ENCODE measurements at places on chromosomes 1 and 21.

- peak; percentile 85 for DNase-seq
Observed at GRCh38 chr1:36350659-36351226, 27.3 kb upstream of the EVA1B start.

DNA sequence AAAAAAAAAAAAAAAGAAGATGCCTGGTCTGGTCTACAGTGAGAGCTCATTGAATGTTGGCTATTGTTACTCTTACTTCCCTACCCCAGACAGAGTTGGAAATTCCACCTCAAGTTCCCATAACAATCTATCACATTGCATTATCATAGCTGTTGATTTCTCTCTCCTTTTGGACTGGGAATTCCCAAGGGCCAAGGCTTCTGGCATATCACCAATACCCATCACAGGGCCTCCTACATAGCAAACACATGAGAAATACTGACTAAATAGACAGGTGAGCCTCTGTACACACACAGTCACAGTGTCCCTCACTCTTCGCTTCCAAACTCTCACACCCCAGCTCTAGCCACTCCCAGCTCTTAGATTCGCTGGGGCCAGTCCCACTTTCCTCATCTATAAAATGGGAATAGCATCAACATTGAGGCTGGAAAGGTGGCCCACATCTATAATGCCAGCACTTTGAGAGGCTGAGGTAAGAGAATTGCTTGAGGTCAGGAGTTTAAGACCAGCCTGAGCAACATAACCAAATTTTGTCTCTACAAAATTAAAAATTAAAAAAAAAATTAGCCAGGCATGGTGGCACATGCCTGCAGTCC lies 6.4 kb downstream of the PTAFR start:
- DNase-seq: peak; percentile 91

- peak; percentile 97 for DNase-seq
Observed at GRCh38 chr1:3504151-3504821, 49.8 kb downstream of the ARHGEF16 start.

DNA sequence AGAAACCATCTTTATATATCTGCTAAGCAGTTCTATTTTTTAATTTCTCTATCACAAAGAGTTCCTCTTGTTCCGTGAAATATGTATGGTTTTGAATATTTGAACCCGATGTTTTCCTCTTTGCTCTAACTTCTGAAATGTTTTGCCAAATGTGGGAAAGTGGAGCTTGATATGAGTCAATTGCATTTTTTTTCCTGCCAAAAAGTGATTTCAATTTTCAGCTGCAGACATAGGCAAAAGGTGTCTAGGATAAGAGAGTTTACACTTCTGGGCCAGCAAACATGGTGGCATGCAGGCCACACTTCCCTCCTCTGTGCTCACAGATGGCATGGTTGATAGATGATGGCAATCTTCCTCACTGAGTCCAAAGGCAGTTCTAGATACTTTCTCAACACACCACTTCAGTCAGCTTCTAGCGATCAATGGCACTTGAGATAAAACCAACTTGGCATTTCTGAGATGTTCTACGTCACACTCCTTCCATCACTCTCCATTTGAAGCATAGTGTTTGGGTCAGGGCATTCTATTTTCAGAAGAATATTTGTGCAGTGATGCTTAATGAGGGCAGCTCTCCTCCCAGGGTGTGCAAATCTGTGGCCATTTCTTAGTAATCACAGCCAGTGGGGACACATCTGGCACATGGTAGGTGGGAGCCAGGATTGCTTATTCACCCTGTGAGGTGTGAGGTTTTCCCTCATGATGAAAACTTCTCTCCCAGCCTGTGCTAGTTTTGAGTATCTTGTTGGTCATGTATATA lies 54.4 kb upstream of the SCAF4 start:
- no peak for DNase-seq

GRCh38 chr1:62398377-62398776 lies 38.5 kb upstream of the USP1 start:
- DNase-seq: peak; percentile 52

GRCh38 chr1:198671136-198671535 lies 32.3 kb downstream of the PTPRC start:
- no peak for DNase-seq

GRCh38 chr1:29875557-29876028 lies 639.3 kb downstream of the PTPRU start:
- peak; percentile 30 for DNase-seq

DNA sequence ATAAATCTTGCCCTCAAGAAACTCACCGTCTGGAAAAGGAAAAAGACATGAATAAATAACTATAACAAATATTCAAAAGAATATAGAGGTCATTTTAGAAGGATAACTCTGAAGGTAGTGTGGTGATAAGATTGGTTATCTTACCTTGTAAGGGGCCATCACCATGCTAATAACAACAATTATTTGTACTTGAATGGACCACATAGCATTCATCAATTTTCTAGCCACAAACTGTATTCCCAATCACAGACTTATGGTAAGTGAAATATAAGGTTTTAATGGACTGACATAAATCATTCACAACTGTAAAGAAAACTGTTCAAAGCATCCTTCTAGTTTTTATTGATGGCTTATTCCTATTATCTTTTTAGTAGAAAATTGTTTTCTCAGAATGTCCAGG lies 57.8 kb downstream of the HMCN1 start:
- no peak for DNase-seq

GRCh38 chr1:4380564-4381168 lies 273.7 kb upstream of the AJAP1 start:
- no peak for DNase-seq

GRCh38 chr21:19724081-19724480 lies 1274.1 kb upstream of the NCAM2 start:
- no peak for DNase-seq

- DNase-seq: no peak
Observed at GRCh38 chr21:43771698-43772424, 4.2 kb downstream of the CSTB start.

GRCh38 chr1:29209173-29209572 lies 21.6 kb downstream of the MECR start:
- DNase-seq: no peak

GRCh38 chr1:208136459-208137182 lies 107.6 kb downstream of the PLXNA2 start:
- DNase-seq: no peak

GRCh38 chr1:21818656-21819055 lies 6.6 kb downstream of the LDLRAD2 start:
- DNase-seq: peak; percentile 41

GRCh38 chr1:2477791-2478499 lies 1.9 kb downstream of the PLCH2 start:
- no peak for DNase-seq

DNA sequence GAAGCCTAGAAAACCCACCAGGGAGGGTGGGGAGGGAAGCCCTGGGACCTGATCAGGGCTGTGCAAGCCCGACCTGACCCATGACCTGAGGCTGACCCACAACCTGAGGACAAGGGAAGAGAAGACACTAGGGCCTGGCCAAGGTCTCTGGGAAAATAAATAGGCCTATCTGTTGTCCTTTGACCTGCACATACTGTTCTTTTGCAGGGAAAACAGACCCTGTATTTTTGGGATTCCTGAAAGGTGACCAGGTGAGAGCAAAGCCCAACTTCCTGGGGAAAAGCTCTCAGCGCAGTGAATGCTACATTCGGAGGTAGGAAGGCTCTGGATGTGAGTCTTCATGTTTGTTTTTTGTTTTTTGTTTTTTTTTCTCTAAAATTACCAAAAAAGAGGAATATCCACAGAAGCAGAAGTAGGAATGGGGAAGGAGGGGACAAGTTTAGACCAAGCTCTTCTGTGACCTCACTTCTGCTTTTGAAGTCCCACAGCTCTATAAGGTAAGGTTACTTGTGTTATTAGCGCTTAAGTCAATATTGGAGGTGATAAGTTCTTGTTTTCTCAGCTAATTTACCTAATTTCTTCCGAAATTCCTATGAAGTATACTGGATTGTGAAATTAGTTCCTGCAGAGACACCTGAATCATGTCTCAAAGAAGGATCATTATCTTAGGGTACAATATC lies 26.2 kb upstream of the LYST start:
- DNase-seq: no peak

- DNase-seq: no peak
Observed at GRCh38 chr1:245687636-245688535, 533.1 kb downstream of the KIF26B start.

DNA sequence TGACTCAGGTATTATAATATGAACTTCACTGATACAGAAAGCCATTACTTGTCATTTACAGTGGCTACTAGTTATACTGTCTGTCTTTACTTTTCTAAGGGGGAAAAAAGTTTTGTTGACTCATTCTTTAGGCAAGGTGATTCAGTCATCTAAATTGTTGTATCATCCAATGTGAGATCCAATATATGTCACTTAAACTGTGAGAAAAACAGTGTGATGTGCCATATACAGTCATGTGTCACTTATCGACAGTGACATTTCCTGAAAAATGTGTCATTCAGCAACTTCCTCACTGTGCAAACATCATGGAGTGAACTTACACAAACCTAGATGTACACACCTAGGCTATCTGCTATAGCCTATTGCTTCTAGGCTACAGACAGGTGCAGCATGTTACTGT lies 57.6 kb downstream of the KCNK2 start:
- peak; percentile 95 for DNase-seq

GRCh38 chr1:223500560-223501425 lies 107.6 kb downstream of the CCDC185 start:
- DNase-seq: peak; percentile 99

DNA sequence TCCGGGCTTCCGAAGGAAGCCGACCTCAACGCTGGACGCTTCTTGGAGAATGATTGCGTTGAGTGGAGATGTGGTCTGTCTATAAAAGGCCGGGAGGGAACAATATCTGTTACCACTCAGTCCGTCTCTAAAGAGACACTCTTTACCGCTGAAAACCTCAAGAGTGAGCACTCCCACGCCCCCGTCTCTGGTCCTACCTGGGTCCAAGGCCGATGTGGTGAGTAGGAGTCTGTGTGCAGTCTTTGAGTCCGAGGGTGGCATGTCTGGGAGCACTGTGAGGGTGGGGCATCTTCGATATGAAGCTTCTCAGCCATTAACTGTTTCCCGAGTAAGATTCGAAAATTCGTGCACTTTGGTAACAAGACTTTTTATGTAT lies 576 bp downstream of the ZFP69 start:
- DNase-seq: no peak

DNA sequence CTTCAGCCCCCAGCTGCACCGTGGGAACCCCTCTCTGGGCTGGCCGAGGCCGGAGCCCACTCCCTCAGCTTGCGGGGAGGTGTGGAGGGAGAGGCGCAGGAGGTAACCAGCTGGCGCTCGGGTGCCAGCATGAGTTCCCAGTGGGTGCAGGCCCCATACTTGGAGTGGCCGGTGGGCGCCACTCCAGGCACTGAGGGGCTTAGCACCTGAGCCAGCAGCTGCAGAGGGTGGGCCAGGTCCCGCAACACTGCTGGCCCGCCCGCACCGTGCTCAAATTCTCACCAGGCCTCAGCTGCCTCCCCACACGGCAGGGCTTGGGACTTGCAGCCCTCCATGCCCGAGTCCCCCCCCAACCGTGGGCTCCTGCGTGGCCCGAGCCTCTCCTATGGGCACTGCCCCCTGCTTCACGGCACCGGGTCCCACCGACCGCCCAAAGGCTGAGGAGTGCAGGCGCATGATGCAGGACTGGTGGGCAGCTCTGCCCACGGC lies 47.2 kb downstream of the LRRC53 start:
- DNase-seq: no peak

DNA sequence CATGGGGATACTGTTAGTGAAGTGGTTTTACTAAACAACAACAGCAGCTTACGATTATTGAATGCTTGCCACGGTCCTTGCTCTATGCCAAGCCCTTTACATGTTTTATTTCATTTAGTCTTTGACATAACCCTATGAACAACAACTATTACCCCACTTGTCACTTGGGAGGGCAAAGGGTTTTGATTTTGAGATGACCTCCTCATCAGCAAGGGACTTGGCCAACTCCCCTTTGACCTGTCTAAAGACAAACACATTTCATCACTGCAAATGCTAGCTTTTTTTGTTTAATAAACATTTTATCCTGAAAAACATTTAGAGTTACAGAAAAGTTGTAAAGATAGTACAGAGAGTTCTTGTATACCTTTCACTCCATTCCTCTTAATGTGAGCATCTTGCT lies 152.5 kb upstream of the WNT4 start:
- DNase-seq: no peak

DNA sequence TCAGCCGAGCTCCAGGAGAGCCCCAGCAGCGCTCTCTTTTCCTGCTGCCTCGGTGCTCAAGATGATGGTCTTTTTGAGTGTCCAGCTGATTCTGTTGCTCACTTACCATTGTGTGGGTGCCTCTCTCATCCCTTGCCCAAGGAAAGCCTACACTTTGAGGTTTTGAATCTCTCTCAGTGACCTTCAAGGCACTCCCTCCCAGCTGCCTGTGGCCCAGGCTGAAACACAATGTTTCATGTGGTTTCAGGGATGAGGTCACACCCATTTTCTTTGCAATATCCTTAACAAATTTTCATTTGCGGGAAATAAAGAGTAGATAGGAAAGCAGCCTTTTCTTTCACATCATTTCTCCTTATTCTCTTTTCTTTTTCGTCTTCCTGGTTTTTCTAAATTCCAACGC lies 12.6 kb upstream of the MRPS14 start:
- DNase-seq: no peak

GRCh38 chr1:232274999-232275710 lies 354.8 kb downstream of the SIPA1L2 start:
- DNase-seq: no peak

- DNase-seq: peak; percentile 95
Observed at GRCh38 chr1:59375321-59376220, 78.7 kb downstream of the FGGY start.

- no peak for DNase-seq
Observed at GRCh38 chr1:91535441-91535840, 34.8 kb downstream of the CDC7 start.

- DNase-seq: no peak
Observed at GRCh38 chr1:221723018-221723847, 18.7 kb downstream of the DUSP10 start.

- DNase-seq: peak; percentile 42
Observed at GRCh38 chr1:38018864-38019343, 6.4 kb downstream of the UTP11 start.

DNA sequence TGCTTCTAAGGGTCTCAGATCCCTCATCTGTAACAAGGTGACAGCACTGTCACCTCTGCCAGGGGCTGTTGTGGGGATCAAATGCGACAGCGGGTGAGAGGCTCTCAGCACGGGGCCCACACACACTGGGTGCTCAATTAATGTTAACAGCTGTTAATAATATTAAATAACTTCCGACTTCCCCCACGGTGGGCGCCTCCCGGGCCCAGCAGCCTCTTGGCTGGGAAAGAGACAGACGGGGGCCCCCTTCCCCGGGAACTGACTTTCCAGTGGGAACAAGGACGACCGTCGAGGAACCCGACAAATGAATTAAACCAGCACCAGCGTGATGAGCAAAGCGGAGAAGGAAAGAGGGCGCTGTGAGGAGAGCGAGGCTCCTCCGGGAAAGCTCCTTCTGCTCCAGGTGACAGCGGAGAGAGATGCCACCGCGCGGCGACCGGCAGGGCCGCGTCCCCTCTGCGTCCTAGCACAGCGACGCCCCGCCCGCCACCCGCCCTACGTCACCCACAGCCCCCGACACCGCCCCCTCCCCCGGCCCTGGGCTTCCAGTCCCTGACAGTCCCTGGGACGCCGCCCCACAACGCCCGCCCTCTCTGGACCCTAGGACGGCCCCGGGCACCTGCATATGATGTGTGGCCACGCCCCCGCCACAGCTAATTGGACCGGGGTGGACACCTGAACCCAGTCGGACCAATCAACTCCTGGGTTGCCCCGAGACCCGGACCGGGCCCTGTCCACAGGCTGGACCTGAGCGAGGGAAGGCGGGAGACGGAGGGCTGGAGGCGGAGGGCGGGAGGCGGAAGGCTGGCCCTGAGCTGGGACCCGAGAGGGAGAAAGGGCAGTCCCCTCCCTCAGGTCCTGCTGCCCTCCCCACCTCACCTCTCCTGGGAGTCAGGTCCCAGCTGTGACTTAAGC lies 38.2 kb downstream of the MATN1 start:
- peak; percentile 24 for DNase-seq

All from PC-3 (cell line).